ENCODE measurements at places on chromosomes 16 and 17.

DNA sequence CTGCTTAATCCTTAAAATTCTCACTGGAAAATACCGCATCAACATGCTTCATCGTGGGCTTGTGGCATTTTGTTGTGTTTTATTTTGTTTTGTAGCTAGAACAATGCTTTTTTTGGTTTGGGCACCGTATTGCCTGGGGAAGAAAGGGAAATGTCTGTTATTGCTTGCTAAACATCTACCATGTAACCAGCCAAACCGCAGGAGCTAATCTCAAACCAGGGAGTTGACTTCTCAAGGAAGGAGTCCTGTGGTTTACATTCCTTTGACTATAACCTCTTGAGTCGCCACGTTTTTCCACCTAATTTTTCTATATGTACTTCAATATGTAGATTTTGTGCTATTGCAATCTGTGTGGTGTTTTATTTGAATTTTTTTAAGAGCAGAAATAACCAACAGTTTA lies 593.5 kb upstream of the SOX9 start:
- DNase-seq: peak; percentile 21

- peak; percentile 37 for DNase-seq
These were observed at the start of gene NTN3 for GRCh38 chr16:2471016-2471652. TSS of gene NTN3 (plus strand) at chr16:2471297. CDS start at chr16:2471702, 405 bp downstream.

DNA sequence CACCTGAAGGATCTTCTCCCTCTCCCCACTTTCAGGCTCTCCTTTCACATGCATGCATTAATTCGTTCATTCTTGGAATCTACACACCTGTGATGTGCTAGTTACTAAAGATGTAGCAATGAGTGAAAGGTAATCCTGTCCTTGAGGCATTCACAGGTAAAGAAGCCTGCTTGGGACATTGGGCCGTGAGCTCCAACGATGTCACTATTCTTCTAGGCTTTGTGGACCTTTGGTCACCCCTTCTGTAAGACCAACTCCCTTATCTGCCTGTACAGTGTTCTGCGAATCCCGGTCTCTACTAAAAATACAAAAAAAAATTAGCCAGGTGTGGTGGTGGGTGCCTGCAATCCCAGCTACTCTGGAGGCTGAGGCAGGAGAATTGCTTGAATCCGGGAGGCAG lies 608.5 kb downstream of the MAF start:
- DNase-seq: no peak

DNA sequence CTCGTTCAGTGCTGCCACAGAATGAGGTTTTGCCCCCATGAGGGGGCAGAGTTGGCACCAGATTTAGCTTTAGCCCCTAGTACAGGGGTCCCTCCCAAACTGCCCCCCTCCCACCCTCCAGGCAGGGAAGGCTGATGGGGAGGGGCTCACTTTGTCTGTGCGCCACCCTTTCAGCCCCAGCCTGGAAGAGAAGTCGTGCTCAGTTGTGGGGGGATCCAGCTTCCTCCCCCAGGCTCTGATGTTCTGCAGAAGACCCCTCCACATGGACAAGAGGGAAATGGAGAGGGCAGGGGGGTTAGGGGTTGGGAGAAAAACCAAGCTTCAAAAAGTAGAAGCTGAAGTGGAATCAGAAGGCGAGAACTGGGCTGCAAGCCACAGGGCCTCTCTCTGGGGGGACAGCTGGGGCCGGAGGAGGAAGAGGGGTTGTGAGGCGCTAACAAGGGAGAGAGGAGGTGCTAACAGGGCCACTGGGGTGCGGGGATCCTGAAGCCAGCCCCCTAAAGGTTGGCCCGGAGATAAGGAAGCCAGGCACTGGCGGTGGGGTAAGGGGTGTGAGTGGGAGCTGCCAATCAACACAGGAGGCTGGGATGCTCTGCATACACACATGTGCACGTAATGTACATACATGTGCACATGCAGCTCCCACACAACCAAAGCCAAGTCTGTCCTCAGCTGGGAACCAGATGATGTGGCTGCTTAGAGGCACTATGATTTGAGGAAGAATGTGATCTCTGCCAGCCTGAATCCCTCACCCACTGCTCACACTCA lies 7.0 kb upstream of the TMEM92 start:
- peak; percentile 79 for DNase-seq

DNA sequence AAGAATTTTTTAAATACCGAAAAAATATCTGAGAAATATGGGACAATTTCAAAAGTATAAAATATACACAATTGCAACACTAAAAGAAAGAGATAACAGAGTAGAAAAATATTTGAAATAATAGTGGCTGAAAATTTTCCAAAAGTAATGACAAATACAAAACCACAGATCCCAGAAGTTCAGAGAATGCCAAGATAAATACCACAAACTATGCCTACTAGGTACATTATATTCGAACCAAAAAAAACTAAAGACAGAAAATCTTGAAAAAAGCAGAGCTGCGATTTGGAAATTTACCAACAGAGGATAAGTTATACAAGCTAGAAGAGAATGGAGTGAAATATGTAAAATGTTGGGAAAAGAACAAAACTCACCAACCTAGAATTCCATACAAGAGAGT lies 191.3 kb upstream of the ELAC2 start:
- DNase-seq: peak; percentile 76

GRCh38 chr16:65684230-65684629 lies 562.4 kb upstream of the CDH11 start:
- no peak for DNase-seq

DNA sequence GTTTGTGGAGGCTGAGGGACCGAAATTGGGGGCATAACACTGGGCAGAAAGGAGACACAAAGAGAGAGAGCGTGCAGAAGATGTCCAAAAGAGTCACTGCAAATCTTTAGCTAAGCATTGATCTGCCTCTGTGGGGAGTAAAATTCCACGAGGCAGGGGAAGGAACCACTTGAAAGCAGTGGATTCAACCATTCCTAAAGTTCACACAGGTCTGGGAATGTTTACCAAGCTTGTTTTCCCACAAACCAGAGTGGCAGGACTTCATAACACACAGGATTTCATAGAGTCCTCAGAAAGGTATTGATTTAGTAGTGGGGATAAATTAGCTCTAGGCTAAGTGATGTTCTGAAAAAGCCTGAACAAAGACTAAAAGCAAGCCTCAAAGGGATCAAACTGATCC lies 66.1 kb upstream of the RPL38 start:
- DNase-seq: no peak

- DNase-seq: no peak
These were observed 2.8 kb downstream of the GPT2 start for GRCh38 chr16:46886764-46887523.

DNA sequence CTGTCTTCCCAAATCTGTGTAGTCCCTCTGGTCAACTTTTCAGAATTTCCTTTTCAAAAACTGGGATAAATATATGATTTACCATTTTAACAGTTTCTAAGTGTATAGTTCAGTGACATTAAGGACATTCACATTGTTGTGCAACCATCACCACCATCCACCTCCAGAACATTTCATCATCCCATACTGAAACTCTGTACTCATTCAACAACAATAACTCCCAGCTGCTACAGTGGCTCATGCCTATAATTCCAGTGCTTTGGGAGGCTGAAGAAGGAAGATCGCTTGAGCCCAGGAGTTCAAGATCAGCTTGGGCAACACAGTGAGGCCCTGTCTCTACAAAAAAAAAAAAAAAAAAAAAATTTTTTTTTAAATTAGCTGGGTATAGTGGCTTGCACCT lies 131.0 kb downstream of the AATF start:
- DNase-seq: peak; percentile 19

DNA sequence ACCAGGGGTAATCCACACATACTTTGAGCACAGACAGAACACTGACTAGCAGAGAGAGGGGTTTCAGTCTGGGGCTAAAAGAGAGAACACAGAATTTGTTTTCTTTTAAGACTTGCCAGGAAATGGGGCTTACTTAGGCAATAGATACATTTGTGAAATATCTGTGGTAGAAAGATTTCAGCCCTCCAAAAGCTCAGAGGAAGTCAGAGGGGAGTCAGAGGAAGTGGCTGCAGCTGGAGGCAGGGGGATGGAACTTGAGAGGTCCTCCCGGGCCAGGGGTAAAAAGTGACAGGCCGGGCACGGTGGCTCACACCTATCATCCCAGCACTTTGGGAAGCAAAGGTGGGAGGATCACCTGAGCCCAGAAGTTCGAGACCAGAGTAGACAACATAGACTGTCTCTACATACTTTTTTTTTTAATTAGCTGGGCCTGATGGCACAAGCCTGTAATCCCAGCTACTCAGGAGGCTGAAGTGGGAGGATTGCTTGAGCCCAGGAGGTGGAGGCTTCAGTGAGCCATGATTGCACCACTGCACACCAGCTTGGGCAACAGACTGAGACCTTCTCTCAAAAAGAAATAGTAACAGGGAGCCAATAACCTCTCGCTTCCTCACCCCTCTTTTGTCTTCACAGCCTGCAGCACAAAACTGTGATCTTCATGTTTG lies 49.9 kb downstream of the NLRC5 start:
- DNase-seq: peak; percentile 83

Measured in fibroblast of skin of scalp (primary cell).